ENCODE measurements at places on chromosomes 7 and 10.

DNA sequence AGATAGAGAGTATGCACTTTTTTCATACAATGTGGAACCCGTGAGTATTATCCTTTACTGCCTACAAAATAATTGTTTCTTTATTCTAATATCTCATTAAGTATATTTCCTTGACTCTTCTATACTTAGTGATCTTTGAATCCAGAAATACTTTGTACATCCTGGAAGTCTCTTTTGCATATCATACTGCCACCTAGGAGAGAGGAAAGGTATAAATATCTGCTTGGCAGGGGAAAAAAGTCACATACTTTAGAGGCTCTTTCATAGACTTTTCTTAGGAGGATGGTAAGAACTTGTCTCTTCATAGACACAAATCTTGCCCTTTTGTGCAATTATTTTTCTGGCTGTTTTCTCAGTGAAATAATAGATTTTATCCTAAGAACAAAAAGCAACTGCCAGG is 436.0 kb downstream of the PAXIP1 start:
- no peak for DNase-seq

- DNase-seq, result no peak
These were observed 42.6 kb upstream of the ECHDC3 start for GRCh38 chr10:11699550-11700097.

DNA sequence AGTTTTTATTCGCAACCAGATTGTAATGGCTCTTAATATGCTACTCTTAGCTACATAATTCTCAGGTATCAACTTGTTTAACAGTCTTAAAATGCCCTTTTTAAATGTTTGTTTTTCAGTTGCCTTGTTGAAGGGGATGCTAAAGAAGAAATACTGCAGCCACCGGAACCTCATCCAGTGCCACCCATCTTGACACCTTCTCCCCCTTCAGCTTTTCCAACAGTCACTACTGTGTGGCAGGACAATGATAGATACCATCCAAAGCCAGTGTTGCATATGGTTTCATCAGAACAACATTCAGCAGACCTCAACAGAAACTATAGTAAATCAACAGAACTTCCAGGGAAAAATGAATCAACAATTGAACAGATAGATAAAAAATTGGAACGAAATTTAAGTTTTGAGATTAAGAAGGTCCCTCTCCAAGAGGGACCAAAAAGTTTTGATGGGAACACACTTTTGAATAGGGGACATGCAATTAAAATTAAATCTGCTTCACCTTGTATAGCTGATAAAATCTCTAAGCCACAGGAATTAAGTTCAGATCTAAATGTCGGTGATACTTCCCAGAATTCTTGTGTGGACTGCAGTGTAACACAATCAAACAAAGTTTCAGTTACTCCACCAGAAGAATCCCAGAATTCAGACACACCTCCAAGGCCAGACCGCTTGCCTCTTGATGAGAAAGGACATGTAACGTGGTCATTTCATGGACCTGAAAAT is 69.5 kb upstream of the RSBN1L start:
- no peak for DNase-seq

DNA sequence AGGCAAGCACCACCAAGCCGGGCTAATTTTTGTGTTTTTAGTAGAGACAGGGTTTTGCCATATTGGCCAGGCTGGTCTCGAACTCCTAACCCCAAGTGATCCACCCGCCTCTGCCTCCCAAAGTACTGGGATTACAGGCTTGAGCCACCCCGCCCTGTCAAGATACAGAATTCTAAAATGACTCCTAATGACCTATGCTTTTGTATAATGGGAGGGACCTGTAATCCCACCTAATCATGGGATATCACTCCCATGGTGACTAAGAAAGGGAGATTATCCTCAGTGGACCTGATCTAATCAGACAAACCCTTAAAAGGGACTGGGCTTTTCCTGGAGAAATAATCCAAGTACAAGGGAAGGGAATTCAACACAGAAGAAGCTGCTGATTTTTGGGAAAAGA is 28.8 kb downstream of the SAMD8 start:
- no peak for DNase-seq

DNA sequence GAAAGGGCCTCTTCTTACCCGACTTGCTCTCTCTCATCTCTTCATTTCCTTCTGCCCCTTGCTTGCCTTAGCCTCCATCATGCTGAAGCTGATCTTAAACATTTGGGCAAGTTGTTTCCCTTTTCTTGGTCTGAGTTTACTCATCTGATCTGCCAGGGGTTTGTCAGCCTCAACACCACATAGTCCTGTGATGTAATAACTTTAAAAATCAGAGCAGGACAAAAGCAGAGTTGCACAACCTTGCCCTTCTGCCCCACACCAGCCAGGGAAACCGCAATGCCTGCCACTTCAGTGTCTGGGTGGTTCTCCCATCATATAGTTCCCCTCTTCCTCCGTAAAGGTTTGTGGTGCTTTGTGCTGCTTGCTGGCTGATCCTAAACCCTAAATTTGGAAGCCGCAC is 9.9 kb upstream of the LIPM start:
- peak; percentile 6 for DNase-seq

GRCh38 chr7:22386865-22387264 is 29.9 kb upstream of the RAPGEF5 start:
- no peak for DNase-seq

DNA sequence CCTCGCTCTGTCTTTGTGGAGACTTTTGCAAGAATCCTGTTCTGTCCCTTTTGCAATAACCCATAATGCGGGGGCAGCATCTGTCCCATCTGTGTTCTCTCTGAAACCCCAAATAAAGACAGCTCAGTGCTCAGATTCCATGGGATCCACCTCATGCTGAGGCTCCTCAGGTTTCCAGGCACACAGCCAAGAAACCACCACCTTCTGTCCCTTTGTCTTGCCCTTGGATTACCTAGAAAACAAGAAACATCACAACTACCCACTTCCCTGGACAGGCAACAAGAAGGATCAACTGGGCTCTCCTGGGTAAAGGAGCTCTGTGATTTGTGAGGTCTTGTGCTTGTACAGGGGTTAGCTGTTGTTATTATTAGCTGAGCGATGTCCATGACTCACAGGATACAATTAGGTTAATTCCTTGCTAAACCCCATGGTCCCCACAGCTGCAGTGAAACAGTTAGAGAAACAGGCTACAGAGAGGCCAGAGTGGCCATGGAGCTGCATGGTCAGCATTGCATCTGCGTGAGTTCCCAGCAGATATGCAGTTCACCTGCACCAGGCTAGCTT is 50.2 kb downstream of the CXCL12 start:
- DNase-seq, result no peak

DNA sequence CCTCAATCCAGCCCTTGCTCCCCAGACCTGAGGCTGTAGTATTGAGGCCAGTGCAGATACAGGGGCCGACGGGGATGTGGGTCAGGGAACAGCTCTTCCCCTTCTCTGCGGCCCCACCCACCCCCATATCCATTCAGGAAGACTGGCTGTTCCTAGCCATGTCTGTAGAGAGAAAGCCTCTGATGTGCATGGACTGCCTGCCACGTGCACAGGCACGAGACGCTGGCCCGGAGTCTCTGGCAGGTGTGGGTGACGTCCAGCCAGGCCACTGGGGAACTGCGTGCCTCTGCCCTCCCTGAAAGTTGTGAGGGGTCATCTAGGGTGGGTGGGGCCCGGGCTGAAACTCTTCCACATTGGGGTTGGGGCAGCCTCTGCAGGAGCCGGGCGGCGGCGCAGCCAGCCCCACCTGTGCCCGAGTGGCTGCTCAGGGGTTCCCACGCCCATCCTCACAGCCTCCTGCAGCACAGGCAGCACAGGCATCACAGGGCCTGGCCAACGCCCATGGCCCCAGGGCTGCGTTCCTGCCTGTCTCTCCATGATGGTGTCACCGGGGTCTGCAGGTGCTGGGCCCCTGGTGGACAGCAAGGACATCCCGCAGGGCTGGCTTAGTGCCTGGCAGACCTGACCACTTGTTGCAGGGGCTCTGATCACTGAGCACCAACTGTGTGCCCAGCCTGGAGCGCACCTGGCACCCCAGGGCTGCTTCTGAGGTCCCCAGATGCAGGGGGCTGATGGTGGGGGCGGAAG is 27.5 kb downstream of the MICALL2 start:
- DNase-seq, result no peak

- DNase-seq, result no peak
These were observed 21.8 kb downstream of the DPYSL4 start for GRCh38 chr10:132208462-132209050.

- no peak for DNase-seq
These were observed 50.3 kb downstream of the MAD1L1 start for GRCh38 chr7:2182461-2182860.

GRCh38 chr10:58622246-58622645 is 109.6 kb downstream of the BICC1 start:
- no peak for DNase-seq

DNA sequence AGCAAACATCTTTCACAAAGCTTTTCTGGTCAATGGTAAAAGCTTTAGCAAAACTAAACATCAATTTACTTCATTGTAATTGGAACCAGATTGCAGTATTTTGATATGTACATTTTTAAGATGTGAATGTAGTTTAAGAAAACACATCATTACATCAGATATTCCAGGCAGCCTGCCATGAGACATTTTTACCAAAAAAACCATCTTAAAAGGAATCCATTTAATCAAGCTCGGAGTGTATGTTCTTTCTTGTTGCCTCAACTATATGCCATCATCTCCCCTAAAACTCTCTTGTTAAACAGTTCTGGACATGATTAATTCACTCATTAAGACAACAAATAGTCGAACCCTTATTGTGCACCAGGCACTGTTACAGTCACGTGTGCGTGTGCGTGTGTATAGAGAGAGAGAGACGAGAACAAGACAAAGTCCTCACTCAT is 97.5 kb downstream of the UBE2H start:
- DNase-seq, result no peak

- DNase-seq, result no peak
These were observed 52.7 kb downstream of the SRPK2 start for GRCh38 chr7:105336009-105336408.

GRCh38 chr7:36749282-36749960 is 25.1 kb upstream of the AOAH start:
- no peak for DNase-seq

DNA sequence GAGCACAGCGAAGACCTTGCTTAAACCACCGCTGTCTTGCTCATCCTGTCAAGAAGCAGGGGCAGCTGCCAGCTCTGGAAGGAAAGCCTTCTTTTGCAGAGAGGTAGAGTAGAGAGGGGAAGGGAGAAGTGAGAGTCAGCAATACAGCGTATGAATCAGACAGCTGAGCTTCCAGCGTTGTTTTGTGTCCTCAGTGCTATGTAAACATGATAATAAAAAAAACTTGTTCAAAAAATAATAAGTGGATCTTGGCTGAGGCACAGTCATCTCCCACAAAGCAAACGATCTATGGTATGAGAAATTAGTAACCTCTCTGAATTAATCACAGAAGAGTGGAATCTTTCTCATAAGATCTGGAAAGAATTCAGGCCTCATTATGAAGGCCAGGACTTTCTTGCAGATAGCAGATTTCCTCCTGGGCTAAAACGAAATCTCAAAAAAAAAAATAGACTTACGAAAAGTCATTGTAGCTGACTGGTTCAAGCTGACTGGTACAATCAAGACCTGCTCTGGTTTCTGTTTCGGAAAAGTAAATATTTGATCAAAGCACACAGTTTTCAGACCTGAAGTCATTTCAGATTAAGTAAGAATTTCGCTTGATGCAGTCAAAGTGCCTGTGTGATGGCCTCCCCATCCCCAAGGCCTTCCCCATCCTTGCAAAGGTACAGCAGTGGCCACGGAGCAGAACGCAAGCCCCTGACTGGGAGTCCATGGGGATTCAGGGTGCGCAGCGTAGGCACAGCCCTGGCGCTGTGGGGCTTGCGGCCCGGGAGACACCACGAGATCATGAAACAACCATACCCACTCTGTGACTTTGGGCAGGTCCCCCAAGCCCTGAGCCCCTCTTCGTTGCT is 29.4 kb downstream of the CHST15 start:
- no peak for DNase-seq

- no peak for DNase-seq
These were observed 909.7 kb upstream of the AUTS2 start for GRCh38 chr7:68688416-68689086.

DNA sequence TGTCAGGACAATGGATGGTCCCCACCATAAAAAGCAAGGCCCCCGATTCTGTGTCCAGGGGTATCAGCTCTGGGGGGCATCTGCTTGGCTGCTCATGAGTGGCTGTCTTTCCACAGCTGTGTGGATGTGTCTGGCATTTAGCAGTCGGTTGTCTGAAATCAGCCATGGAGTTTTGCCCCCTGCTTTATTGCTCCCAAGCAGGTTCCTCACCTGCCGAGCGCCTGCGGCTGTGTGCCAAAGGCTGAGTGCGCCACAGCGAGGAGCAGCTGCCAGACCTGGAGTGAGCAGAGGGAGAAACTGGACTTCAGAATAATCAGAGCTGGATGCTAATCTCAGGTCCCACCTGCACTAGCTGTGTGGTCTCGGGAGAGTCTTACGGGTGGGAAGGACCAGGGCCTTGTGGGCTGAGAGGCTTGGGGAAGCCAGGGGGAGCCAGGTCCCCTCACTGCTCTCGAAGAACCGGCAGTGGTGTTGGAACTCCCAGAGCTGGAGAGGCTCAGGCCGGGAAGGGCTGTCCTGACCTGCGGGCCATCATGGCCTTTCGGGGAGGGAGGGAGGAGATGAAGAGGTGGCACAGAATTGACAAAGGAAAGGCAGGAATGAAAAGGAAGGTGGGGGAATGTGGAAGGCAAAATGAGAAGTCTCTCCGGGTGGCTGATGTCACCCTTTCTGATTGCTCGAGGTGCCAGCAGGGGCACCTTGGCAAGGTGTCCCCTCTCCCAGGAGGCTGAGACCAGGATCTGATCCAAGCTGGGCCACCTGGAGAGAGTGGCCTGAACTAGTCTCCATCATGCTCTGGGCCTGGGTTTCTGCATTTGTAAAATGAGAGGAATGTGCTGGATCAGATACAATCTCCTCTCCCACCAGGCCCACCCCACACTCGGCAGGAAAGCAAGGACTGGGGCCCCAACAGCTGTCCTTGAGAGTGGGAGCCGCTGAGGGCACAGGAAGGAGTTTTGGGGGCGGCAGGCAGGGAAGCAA is 30.2 kb upstream of the LEP start:
- no peak for DNase-seq

- no peak for DNase-seq
These were observed 193.2 kb upstream of the KLF6 start for GRCh38 chr10:3978174-3978573.

GRCh38 chr7:139426258-139427028 is 57.0 kb downstream of the KLRG2 start:
- DNase-seq, result no peak

GRCh38 chr10:84139126-84140035 is at the start of gene GHITM:
GHITM (plus strand) TSS chr10:84139509; CDS start chr10:84141501, 1,992 bp downstream.
- peak; percentile 97 for DNase-seq

- DNase-seq, result no peak
These were observed 928 bp upstream of the CSTF2T start for GRCh38 chr10:51700228-51700817.

- DNase-seq, result no peak
These were observed 101.8 kb downstream of the CABCOCO1 start for GRCh38 chr10:61764486-61764885.

- no peak for DNase-seq
These were observed 244.8 kb downstream of the KCNMA1 start for GRCh38 chr10:77392851-77393250.

GRCh38 chr7:128903621-128904361 is 6.7 kb downstream of the KCP start:
- DNase-seq, result no peak
